ENCODE measurements at places on chromosomes 7 and 10.

- DNase-seq, result no peak
These were observed 52.1 kb downstream of the SUFU start for GRCh38 chr10:102555781-102556328.

DNA sequence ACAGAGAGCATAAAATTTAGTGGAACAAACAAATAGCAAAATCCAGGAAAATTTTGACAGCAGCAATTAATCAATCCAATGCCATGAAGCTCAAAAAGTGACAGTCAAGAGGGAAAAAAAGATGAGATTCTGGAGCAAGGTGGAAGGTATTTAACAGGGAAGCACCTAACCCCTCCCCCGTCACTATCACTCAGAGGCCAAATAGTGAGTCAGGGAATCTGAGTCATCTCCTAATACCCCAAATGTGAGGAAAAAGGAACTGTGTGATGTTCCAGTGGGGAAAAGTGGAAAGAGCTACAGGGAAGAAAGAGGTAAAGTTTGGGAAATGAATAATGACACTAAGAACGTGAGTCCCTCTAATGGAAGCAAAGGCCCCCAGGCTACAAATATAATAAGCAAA, 113.2 kb upstream of the PHF14 start:
- no peak for DNase-seq

GRCh38 chr10:77461636-77462296, 175.8 kb downstream of the KCNMA1 start:
- no peak for DNase-seq

DNA sequence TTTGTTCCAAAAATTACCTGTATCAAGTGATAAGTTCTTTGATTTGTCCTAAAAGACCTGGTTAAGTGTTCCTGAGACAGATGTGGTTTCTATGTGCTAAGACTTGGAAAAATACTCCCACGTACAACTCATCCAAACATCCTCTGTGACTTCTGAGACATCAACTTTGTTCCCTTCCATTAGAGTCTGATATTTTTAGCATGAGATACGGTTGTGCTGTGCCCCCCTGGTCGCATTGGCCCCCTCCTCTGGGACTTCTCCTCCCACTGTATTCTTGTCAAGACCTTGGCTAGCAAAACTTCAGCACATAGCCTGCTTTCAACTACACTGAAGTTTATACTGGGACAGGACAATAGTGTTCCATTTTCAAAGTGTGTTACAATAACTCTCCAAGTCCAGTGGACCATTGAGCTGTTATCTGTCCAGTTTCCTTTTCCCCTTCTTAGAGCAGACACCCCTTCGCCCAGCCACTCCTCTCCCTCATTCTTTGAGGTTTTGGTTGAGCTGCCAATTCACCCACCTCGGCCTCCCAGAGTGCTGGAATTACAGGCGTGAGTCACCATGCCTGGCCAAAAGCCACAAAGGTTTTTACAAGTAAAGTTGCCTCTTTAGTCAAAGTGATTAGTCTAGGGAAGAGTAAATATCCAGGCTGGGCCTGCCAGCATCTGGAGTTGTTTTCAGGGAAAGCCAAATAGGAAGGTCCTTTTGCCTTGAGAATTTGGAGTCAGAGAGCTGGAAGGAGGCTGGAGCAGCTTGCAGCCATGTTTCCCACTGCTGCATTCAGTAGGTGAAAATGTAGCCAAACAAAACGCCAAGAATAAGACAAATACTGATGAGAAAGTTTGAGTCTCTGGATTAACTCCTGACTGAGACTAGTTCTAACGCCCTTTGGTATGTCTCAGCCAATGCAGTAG, 17.8 kb upstream of the PDLIM1 start:
- no peak for DNase-seq

DNA sequence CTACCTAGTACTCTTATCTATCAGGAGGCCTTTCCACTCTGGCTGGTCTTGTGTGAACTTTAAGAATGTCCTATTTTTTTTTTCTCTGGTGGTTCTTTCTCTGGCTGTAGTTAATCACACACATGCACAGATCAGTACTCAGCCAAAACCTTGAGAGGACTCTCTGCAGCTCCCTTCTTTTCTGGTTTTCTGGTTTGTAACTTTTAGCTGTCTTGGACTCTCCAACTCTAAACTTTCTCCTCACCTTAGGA, 54.9 kb upstream of the HELLS start:
- DNase-seq, result no peak

DNA sequence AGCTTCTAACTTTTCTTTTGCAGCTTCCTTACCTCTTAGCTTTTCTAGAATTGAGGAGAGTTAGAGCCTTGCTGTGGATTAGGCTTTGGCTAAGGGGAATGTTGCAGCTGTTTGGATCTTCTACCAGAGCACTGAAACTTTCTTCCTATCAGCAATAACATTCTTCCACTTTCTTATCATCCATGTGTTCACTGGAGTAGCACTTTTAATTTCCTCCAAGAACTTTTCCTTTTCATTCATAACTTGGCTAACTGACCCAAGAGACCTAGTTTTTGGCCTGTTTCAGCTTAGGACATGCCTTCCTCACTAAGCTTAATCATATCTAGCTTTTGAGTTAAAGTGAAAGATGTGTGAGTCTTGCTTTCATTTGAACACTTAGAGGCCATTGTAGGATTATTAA, 19.6 kb downstream of the MINPP1 start:
- DNase-seq, result no peak

DNA sequence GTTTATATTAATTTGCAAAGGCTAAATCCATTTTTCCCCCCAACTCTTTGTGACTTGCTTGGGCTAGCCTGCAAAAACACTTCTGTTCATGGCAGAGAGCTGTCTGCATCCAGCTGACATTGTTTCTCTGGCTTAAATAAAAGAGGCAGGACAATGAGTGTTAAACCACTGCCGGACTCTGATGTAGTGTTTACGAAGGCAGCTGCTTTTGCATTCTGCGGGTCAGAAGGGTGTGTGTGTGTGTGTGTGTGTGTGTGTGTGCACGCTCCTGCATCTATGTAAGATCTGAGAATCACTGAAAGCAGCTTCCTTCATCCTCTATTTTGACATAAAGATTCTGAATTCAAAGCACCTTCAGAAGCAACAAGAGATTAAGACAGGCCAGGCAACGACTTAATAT, 28.3 kb downstream of the NRP1 start:
- DNase-seq, result no peak

- no peak for DNase-seq
These were observed 53.1 kb upstream of the COBL start for GRCh38 chr7:51369746-51370145.

GRCh38 chr7:94088560-94088959, 84.4 kb upstream of the BET1 start:
- no peak for DNase-seq

DNA sequence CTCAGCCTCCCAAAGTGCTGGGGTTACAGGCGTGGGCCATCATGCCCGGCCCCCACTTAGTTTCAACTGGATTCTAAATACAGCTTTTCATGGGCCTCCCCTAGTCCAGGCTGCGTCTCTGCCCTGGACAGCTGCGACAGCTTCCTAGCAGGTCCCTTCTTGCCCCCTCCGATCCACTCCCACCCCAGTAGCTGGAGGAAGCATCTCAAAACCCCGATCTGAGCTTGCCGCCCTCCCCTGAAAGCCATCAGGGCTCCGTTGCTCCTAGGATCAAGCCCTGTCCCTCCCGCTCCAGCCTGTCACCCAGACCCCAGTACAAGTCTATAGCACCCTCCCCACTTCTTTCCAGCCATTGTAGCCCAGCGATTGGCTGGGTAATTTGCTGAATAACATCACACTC, 64.5 kb downstream of the VWA2 start:
- DNase-seq, result no peak

DNA sequence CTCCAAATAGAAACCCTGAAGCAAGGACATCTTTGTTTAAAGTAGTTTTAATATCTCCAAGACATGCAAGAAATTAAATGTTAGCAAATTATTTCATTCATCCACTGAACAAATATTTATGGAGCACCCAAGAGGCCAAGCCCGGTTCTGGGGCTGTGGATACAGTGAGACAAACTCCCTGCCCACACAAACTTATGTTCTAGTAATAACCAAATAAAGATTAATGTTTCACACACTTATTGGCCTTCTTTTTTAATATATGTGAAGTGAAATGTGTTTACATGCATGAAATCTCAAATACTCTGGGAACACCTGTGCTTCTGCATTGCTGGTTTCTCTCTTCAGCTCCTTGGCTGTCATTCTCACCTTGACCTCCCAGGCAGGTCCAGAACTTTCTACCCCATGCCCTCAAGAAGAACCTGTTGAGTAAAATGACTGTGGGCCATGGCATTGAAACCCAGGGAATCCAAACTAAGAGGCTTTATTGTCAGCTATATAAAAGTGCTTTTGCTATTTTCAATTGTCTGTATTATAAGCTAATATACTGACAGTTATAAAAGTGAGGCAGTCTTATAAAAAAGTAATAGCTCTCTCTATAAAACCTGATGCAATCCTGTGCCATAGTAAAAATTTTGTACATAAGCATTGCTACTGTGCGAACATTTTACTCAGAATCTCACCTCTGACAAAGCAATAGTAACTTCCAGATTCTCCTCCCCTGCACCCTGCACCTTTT, 43.7 kb downstream of the SVIL start:
- no peak for DNase-seq

DNA sequence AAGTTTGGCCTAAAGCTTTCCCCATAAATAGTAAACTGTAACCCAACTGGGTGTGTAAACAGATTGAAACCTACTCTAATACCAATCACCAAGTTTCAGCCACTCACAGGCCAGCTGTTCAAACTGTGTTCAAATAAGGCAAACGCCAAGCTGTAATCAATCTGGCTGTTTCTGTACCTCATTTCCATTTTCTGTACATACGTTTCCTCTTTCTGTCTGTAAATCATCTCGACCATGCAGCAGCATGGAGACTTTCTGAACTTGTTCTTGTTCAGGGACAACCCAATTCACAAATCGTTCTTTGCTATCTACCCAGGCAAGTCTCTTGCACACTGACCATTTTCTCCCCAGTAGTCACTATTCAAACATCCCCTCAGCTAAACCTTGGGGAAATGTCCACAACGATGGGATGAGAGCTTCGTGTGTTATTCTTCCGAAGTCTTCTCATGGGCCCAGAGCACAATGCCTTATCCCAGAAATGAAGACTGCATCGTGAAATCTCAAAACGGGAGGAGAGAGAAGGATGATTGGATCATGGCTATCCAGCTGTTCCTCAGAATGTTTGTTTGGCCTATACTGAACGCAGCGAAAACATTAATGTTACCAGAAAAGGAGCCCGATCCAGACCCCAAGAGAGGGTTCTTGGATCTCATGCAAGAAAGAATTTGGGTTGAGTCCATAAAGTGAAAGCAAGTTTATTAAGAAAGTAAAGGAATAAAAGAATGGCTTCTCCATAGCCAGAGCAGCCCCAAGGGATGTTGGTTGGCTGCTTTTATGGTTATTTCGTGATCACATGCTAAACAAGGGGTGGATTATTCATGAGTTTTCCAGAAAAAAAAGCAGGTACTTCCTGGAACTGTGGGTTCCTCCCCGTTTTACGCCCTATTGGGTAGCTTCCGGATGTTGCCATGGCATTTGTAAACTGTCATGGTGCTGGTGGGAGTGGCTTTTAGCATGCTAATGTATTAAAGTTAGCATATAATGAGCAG, 86.2 kb downstream of the SLC16A9 start:
- no peak for DNase-seq
